Mucosa of gallbladder (tissue), 1 donor: ENCODE measurements at places on chromosomes 7 and 10. TPM values are rescaled to one million over a fixed set of nuclear protein-coding genes. Genes with fewer than 3 reads are reported as not detected.

DNA sequence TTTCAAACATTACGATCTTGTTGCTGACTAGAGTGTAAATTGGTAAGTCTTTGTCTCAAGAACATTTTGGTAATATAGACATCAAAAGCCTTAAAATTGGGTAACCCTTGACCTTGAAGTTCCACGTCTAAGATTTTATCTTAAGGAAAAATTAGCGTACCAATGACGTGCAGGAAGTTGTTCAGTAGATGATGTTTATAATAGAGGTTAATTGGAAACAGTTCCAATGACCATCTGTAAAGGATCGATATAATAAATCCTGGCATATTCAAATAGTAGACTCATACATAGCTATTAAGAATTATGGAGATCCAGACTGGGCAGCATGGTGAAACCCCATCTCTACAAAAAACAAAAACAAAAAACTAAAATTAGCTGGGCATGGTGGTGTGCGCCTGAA lies 20.5 kb downstream of the GRK5 start:
- DNase-seq: no peak

- DNase-seq: no peak
These were observed 89.6 kb downstream of the FZD1 start for GRCh38 chr7:91353848-91354247.

GRCh38 chr10:30011956-30012647 lies 47.3 kb downstream of the JCAD start:
- DNase-seq: no peak

GRCh38 chr7:78176171-78176570 lies 377.6 kb downstream of the PHTF2 start:
- no peak for DNase-seq

DNA sequence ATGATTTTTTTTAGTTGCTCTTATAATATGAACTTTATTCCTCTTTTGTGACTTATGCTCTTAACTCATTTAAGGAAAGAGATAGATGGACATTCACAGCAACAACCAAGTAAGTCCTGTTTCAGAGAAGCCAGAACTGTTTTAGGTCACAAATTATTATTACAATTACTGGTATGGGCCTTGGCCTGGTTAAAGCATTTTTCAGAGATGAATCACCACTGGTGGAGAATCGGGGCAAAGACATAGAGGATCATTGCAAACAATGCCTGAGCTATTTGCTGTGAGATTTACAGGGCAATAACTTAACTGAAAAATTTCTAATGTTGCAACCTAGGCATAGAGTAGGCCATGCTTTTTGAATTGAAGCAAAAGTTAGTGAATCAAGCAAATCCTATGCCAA lies 138.0 kb upstream of the YAE1 start:
- no peak for DNase-seq

GRCh38 chr10:3442451-3442990 lies 269.9 kb upstream of the PITRM1 start:
- no peak for DNase-seq

GRCh38 chr7:101718363-101719122 lies 89.4 kb upstream of the MYL10 start:
- no peak for DNase-seq

- DNase-seq: no peak
These were observed 63.5 kb upstream of the ZRANB1 start for GRCh38 chr10:124878457-124878739.

DNA sequence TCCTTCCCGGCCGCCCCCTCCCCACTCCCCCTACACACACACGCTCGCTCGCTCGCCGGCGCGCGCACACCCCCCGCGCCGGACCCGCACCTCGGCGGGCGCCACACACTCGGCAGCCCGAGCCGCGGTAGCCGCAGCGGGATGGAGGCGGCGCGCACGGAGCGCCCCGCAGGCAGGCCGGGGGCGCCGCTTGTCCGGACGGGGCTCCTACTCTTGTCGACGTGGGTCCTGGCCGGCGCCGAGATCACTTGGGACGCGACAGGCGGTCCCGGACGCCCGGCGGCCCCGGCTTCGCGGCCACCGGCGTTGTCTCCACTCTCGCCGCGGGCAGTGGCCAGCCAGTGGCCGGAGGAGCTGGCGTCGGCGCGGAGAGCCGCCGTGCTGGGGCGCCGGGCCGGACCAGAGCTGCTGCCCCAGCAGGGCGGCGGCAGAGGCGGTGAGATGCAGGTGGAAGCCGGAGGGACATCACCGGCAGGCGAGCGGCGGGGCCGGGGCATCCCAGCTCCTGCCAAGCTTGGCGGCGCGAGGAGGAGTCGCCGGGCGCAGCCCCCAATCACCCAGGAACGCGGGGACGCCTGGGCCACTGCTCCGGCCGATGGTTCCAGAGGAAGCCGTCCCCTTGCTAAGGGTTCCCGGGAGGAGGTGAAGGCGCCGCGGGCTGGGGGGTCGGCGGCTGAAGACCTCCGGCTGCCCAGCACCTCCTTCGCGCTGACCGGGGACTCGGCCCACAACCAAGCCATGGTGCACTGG lies at the start of gene SORCS3:
SORCS3 (plus strand) TSS at position 104 of the 750 bp plus-strand sequence.
- DNase-seq: no peak

DNA sequence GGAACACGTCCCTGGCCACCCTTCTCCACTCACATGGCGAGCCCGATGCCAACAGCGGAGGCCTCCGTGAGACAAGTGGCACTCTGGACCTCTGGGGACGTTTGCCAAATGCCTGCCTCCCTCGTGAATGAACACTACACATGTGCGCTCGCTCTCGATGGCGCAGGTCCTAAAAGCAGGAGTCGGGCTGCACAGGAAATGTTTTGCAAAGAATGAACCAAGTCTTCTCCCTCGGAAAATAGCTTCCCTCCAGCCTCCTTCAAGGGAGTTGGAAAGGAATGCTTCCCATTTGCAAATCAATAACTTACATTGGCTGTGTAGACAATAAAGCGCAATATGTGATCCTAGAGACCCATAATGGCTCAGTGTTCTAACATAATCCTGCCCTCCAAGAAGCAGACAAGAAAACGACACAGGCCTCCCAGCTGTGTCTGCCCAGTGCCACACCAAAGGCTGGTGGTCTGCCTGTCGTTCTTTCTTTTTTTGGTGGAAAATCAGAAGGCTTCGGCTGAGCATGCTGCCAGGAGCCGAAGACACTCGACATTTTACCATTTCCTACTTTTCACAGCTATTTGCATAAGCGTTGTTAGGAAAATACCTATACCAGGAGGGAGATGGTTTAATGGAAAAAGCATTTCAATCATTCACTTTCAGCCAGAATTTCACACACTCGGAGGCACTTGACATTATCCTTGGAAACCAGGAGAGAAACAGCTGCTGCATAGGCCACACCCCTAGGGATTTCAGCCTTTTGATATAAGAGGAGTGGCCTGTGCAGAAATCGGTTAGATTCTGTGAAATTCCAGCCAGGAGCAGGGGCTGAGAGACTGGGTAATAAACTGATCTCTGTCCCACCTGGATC lies 38.4 kb downstream of the ATXN7L1 start:
- no peak for DNase-seq

- no peak for DNase-seq
These were observed 166.6 kb downstream of the THSD7A start for GRCh38 chr7:11665357-11665756.

- no peak for DNase-seq
These were observed 63.8 kb downstream of the ZNF438 start for GRCh38 chr10:30967650-30968410.

- DNase-seq: no peak
These were observed 797 bp upstream of the STMP1 start for GRCh38 chr7:135661311-135662122.

GRCh38 chr10:23384364-23384763 lies 39.8 kb upstream of the C10orf67 start:
- DNase-seq: no peak

GRCh38 chr7:521221-522070 lies 1.8 kb upstream of the PDGFA start:
- peak; percentile 44 for DNase-seq

GRCh38 chr10:58765910-58766309 lies 253.2 kb downstream of the BICC1 start:
- DNase-seq: no peak

- DNase-seq: no peak
These were observed 27.3 kb upstream of the SAMD8 start for GRCh38 chr10:75083972-75084833.

GRCh38 chr10:61993711-61994401 lies 92.4 kb downstream of the ARID5B start:
- no peak for DNase-seq

- no peak for DNase-seq
These were observed 75.3 kb downstream of the GAD2 start for GRCh38 chr10:26291721-26292480.

DNA sequence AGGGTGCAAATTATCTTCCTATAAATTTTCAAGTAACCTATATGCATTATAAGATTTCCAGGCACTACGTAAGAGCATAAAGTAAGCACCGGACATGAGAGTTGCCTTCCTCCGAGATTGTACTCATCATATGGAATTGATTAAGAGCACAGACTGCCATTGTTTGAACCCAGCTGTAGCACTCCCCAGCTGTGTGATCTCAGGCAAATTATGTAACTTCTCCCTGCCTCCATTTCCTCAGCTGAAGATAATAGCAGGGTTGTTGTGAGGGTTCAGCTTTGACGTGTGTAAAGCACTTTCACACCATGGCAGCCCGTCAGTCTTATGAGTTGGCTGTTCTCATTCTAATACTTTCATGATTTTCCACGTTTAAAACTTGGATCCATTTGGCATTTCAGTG lies 122.6 kb downstream of the ITIH5 start:
- DNase-seq: no peak

GRCh38 chr7:36372156-36372555 lies 17.5 kb upstream of the ANLN start:
- DNase-seq: no peak

GRCh38 chr10:98517672-98518071 lies 70.9 kb upstream of the HPS1 start:
- no peak for DNase-seq

DNA sequence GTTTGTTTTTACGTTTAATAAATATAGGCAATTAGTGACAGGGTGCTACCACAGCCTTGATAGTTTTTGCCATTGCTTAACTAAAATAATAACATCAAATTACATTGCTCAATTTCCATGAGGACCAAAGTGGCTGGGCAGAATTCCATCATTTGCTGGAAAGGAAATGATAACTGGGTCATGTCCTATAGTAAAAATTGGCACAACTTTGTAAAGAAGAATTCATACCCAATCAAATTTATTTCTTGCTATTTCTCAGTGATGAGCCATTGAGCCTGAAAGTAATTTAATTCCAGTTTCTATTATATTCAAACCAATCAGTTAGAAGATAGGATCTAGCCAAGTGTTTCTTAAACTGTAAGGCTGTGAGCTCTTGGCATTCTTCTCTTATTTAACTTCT lies 102.2 kb upstream of the CTTNBP2 start:
- DNase-seq: no peak

GRCh38 chr10:91006752-91007346 lies 86.0 kb upstream of the ANKRD1 start:
- no peak for DNase-seq

The GIMAP4 gene
- 39.9 TPM for total RNA-seq

The TMEM270 gene
- total RNA-seq: not detected

The CYP3A4 gene
- 9.7 TPM for total RNA-seq

The C10orf62 gene
- 1.0 TPM for total RNA-seq

The CHAT gene
- 0.86 TPM for total RNA-seq

The ATOH7 gene
- not detected for total RNA-seq

The INHBA gene
- total RNA-seq: 17.9 TPM

The UMAD1 gene
- 20.3 TPM for total RNA-seq
